ENCODE measurements at places on chromosomes 7 and 10. TPM values are rescaled to one million over a fixed set of nuclear protein-coding genes. Genes with fewer than 3 reads are reported as not detected.

- DNase-seq, result no peak
Measured at GRCh38 chr7:27955596-27955995, 215.6 kb downstream of the TAX1BP1 start.

- no peak for DNase-seq
Measured at GRCh38 chr10:91705948-91706670, 73.2 kb upstream of the PPP1R3C start.

DNA sequence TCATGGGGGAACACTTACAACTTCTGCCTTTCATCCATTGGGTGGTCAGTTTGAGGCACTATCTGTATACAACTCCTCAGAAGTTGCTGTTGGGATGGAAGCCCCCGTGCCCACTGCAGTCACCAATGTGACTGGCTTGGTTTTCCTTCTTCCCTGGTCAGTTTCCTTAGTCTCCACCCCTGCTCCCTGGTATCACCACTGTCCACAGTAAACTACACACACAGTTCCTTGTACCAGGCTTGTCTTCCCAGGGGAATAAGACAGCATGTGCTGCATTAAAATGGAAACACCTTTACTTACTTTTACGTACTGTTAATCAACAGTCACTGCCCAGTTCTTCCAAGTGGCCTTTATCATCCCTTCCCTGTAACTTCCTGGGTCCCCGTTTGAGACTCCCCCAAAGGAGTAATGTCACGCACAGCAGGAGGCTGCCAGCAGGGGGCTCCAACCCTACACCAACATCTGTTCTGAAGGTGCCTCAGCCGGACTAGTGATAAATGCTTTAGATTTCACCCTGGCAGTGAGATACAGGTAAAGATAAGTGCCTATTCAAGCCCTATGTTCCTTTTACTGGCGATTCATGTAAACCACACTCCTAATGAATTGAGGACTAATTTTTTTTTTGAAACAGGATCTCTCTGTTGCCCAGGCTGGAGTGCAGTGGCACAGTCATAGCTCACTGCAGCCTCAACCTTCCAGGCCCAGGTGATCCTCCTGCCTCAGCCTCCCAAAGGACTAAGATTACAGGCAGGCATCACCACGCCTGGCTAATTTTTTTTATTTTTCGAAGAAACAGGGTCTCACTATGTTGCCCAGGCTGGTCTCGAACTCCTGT is 45.3 kb upstream of the PIK3AP1 start:
- DNase-seq, result peak; percentile 35

DNA sequence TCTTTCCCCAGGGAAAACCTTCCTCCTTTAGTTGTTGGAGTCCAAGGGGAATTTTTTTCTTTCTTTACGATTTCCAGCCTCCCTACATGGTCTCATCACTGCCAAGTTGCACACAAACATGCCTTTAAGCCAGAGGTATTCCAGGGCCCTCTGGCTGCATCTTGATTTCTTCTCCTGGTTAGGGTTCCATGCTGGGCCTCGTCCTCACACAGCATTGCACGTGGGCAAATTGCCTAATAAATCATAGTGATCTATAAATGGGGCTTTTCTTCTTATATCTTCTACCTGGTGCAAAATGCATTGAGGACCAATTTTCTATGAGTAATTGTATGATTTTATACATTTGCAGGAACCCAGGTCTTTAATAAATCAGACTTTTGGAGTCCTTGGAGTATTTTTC is 284.2 kb downstream of the C7orf25 start:
- peak; percentile 19 for DNase-seq

- no peak for DNase-seq
Measured at GRCh38 chr7:105943486-105943885, 19.6 kb upstream of the CDHR3 start.

Gene ASB10
- total RNA-seq, result not detected

DNA sequence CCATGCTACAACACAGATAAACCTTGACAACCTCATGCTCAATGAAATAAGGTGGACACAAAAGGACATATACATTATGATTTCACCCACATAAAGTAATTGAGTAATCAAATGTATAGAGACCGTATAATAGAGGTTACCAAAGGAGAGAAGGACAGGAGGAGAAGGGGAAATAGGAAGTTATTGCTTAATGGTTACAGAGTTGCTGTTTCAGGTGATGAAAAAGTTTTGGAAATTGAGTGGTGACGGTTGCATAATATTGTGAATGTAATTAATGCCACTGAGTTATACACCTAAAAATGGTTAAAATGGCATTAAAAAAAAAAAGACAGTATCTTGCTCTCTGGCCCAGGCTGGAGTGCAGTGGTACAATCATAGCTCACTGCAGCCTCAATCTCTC is 1.5 kb upstream of the OGDH start:
- no peak for DNase-seq

Gene RSBN1L
- 28.4 TPM for total RNA-seq

DNA sequence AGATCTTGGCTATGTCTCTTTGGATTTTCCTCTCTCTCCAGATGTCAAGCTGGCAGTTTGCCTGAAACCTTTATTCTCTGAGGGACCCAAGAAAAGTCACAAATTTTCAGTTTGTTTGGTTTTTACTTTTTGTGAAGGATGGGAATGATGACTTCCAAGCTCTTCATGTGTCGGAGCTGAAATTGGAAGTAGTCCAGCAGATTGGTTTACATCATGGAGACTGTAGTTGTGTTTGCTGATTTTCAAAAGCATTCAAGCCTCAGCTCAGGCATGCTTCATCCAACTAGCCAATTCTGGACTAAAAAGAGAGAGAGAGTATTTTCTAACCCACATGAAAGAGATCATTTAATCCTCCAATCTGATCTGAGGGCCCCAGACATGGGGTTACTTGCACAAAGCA is 326.2 kb upstream of the AUTS2 start:
- DNase-seq, result peak; percentile 30

Gene GJD4
- 0.48 TPM for total RNA-seq

DNA sequence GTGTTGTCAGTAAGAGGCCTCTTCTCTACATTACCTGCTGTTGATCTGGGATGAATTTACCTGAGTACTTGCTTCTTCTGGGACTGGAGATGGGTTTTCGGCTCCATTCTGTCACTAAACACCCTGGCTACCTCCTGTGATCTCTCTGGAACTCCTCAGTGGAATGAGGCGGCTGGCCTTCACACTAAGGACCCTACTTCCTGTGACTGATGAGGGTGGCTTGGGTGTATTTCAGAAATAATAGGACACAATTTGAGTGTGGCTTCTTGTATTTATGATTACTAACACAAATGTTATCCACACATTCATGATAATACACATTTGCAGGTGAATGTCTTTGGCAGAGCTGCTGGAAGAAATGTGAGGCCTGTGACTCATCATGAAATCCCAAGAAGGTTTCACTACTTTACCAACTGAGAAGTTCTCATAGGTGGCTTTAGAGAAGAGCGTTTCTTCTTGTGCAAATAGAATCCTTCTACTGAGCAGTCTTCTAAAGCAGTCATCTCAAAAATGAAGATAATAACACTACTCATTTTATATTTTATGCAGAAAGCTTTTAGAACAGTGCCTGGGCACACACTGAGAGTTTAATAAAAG is 21.3 kb upstream of the EVX1 start:
- DNase-seq, result no peak

DNA sequence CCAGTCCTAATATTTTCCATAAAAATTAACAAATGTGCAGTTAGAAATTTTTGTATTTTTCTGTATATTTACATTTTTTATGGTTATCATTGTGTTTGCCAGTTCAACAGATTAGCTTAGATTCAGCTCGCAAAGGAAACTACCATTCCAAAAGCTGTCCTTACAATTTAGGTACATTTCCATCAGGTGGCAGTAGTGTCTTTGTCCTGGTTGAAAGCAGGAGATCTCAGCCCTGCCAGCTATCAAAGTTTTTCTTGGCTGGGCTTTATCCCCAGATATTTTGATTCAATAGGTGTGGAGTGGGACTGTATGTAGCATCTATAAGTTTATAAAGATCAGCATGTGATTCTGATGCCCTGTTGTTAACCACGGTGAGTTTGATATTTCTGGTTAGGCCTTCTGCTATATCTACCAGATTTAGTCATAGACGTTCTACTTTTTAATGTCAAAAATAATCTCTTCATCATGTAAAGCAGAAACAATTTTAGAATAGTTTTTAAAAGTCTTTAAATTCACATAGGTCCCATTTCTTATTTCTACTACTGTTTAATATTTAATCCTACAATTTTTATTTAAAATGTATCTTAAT is 15.5 kb upstream of the ICA1 start:
- DNase-seq, result no peak

Gene PNLIPRP2
- not detected for total RNA-seq

Data from umbilical cord (tissue), 2 donors.